ENCODE measurements at places on chromosomes 5 and 9.

- DNase-seq = no peak
These were observed 271.1 kb upstream of the RPS23 start for GRCh38 chr5:82549263-82549662.

GRCh38 chr9:124805186-124805585 is 28.3 kb downstream of the OLFML2A start:
- no peak for DNase-seq

DNA sequence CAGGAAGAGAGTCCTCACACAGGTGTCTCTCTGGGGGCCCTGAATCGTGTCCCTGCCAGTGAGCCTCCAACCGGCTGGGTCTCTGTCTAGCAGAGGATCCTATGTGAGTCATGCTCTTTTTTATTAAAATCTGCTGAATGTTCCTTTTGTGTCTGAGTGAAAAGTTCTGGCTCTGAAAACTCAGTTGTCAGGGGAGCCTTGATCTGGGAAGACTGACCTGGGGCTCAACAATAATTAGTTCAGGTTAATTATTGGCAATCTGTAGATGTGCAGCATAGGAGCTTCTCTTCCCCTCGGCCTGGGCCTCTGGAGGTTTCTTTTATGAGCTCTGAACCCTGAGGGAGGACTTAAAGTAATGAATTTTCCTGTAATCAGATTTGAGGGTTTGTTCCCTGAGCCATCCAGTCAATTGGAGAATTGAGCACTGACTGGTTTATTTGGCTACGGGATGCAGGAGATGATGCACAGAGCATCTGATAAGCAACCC is 45.2 kb downstream of the ALG2 start:
- no peak for DNase-seq

GRCh38 chr9:107721705-107722245 is 232.2 kb upstream of the KLF4 start:
- DNase-seq = no peak

GRCh38 chr9:5389109-5389732 is 48.5 kb downstream of the PLGRKT start:
- DNase-seq = no peak

GRCh38 chr5:76863001-76863400 is 13.2 kb downstream of the S100Z start:
- DNase-seq = no peak

DNA sequence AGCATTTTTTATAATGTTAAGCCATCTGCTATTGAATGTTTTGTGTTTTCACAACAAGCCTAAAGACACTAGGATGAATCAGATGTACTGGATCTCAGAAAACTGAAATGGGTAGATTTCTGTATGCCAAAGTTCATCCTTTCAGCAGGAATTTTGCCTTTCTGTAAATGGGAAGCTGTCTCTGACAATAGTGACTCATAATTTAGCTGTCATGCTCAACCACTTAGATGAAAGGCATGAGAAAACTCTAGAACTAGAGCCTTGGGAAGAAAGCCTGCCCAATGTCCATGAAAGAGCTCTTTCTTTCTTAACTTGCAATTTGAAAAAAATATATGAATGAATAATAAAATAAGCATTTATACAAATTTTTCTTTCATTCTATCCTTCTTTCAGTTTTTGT is 616.0 kb upstream of the EDIL3 start:
- no peak for DNase-seq

DNA sequence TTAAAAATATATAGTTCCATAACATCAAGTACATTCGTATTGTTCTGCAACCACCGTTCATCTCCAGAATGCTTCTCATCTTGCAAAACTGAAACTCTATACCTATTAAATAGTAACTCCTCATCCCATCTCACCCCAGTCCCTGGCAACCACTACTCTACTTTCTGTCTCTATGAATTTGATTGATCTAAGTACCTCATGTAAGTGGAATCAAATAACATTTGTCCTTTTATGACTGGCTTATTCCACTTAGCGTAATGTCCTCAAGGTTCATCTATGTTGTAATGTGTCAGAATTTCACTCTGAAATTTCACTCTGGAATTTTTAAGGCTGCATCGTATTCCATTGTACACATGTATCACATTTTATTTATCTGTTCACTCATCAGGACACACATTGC is 132.1 kb upstream of the RUSC2 start:
- DNase-seq = no peak

DNA sequence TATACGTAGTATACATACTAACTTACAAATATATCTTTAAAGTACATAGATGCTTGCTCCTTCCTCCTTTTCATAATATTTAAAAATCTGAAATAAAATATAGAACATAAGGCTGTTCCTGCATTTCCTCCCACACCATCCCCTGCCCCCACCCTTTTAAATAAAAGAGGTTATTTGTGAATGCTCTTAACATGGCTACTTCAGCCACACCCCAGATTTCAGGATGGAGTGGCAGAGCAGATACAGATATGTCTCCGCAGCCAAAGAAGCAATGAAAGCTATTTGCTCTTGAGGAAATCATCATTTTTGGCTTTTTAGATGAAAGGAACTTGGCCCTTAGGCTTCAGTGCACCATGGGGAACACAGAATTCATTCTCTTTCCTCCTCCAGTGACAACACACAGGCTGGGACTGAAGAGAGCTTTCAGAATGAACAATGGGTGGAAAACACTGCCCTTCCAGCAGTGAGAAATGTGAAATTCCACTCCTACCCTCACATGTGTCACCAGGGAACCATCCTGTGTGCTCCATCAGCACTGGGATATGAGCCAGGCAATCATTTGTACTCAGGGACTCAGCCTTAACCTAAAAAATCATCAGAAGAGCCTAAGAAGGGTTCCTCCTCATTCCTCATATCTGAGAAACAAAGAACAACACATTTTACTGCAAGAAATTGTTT is 134.3 kb downstream of the PPP2R2B start:
- no peak for DNase-seq

GRCh38 chr5:133256276-133256675 is 204.5 kb downstream of the HSPA4 start:
- DNase-seq = no peak

DNA sequence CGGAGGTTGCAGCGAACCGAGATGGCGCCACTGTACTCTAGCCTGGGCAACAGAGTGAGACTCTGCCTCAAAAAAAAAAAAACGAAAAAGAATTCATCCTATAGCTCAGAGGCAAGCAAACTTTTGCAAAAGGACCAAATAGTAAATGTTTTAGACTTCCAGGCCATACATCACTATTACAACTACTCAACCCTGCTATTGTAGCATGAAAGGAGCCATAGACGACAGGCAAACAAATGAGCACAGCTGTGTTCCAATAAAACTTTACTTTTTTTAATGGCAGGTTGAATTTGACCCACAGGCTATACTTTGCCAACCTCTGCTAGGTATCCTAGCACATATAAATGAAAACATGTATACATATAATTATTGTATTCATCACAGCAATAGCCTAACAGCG is 58.9 kb upstream of the SLC30A5 start:
- no peak for DNase-seq

GRCh38 chr5:51388488-51389287 is 5.4 kb downstream of the ISL1 start:
- no peak for DNase-seq

GRCh38 chr5:56457887-56458812 is 225.0 kb upstream of the ANKRD55 start:
- peak; percentile 46 for DNase-seq

DNA sequence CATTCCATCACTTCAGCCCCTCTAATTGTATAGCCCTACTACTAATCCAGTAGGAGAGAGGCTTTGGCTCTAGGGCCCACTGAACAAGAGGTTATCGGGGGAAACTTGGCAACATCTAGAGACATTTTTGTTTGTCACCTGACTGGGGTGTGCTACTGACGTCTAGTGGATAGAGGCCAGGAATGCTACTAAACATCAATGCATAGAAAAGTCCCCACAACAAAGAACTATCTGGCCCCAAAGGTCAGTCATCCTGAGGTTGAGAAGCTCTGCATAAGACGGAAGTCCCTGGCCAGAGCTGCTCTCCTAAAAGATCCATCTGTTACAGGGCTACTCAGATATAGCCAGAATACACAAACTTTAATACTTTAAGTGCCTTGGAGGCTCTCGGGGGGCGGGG is 570.6 kb upstream of the KLF4 start:
- DNase-seq = no peak

- no peak for DNase-seq
These were observed 314.4 kb upstream of the EFNA5 start for GRCh38 chr5:107985144-107985543.

GRCh38 chr9:114233491-114234185 is 78.3 kb downstream of the COL27A1 start:
- peak; percentile 21 for DNase-seq

- peak; percentile 83 for DNase-seq
These were observed 10.0 kb downstream of the TRAF1 start for GRCh38 chr9:120916588-120916987.

- DNase-seq = no peak
These were observed 129.2 kb downstream of the PDE4D start for GRCh38 chr5:59764361-59764760.

- DNase-seq = no peak
These were observed 50.2 kb downstream of the GPR21 start for GRCh38 chr9:123083680-123084079.

DNA sequence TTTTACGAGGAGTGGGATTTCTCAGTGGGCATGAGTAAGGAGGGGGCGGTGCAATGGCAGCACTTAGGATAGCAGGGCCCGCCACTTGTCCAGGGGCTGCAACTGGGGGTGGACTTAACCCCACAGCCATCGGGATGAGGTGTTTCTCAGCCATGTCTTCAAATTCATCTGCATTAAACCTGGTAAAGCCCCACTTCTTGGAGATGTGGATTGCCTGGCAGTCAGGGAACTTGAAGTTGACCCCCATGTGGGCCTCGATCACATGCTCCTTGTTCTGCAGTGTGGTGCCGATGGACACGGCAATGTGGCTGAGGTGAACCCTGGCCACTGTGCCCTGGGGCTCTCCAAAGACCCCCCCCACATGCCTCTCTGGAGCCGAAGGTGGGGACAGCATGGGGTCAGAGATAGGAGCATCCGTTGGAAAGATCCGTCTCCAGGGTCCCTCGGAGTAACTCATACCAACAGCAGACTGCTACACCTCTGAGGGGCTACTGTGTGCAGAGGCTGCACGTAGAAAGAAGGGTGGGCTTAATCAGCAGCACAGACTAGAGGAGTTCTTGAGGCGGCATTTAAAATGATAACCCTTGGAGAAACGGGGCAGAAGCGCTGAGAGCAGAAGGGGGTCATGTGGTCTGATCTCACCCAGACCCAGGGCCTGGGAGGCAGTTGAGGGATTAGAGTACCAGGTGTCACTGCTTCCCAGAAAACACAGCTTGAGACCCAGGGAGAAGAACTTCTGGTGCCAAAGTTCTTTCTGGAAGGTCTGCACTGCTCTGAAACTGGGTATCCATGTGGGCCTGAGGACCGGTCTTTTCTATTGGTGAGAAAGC is 141.4 kb downstream of the MTX3 start:
- peak; percentile 52 for DNase-seq

- DNase-seq = no peak
These were observed 15.6 kb upstream of the GDNF start for GRCh38 chr5:37855438-37855837.

DNA sequence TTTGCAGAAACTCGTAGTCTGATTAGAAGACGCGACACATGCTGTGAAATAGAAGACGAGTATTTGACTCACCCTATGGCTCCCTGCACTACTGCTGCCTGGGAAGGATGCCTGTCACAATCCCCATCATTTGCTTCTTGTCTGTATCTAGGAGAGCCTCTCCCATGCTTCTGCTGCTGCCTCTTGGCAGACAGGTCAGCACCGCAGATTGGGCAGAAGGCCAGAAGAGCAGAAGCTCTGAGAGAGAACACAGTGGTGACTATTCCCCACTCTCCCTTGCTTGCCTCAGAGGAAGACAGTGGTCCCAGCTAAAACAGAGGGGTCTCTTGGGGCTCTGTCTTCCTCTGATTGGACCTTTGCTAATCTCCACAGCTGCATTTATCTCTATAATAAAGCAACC is 84.0 kb upstream of the SMIM32 start:
- DNase-seq = no peak

DNA sequence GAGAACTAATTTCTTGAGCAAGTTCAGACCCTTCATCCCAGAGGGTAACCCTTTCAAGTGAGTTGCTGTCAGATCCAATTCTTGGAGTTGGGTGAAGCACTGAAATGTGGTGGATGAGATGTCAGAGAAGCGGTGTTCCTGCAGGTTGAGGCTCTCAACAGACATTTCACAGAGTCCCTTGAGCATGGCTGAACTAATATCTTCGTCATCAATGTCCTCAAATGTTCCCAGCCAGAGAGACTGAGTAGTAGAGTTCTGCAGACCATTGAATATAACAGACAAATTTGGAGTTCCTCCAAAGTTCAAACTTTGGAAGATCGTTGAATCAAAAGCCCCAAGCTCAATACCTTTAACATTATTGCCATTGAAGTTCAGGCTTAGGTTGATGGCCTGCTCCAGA is 12.7 kb downstream of the CD180 start:
- DNase-seq = no peak

GRCh38 chr5:40962207-40962955 is 53.1 kb downstream of the C7 start:
- no peak for DNase-seq

- no peak for DNase-seq
These were observed 328 bp downstream of the NDST1 start for GRCh38 chr5:150508277-150508640.

GRCh38 chr5:133365738-133366137 is 246.6 kb downstream of the FSTL4 start:
- DNase-seq = peak; percentile 50

- DNase-seq = no peak
These were observed 63.5 kb downstream of the CEMIP2 start for GRCh38 chr9:71704796-71705195.
